ENCODE measurements at places on chromosomes 5 and 9.

DNA sequence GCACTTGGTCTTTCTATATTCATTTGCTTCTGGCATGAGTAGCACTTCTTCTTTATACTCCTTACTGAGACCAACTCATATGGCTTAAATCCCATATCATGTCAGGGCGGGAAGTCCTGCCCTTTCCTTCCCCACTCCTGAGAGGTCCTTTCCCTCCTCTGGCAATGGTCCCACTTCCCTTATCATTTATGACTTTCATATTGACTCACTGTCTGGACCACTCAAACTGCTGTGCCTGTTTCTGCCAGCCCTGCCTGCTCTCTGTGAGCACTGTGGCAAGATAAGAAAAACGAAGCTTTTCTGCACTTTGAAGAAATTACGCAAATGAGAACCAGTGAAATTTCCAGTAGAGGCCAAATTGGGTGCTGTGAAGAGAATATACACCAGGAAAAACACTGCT is 58.1 kb downstream of the ZNF474 start:
- DNase-seq = no peak

DNA sequence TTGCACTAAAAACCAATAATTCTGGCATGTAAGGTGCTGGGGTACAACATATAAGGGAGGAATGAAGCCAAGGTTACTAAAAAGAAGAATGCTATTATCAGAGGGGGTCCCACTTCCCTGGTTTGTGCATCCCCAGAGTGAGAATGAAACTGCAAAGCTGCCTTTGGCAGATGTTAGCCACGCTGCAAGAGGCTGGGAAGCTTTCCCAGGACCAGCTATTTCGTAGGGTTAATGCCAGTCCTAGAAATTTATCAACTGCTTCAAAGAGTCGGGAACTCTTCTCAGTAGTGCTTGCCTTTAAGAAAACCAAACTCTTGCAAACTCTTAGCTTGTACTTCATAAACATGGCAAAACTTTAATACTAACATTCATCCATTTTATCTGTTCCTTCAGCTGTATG is 87.5 kb upstream of the NR5A1 start:
- no peak for DNase-seq

- no peak for DNase-seq
Measured at GRCh38 chr9:94624629-94625028, 14.7 kb downstream of the FBP1 start.

- no peak for DNase-seq
Measured at GRCh38 chr5:4079831-4080230, 484.2 kb downstream of the IRX1 start.

- DNase-seq = no peak
Measured at GRCh38 chr5:112576298-112576925, 157.3 kb upstream of the EPB41L4A start.

DNA sequence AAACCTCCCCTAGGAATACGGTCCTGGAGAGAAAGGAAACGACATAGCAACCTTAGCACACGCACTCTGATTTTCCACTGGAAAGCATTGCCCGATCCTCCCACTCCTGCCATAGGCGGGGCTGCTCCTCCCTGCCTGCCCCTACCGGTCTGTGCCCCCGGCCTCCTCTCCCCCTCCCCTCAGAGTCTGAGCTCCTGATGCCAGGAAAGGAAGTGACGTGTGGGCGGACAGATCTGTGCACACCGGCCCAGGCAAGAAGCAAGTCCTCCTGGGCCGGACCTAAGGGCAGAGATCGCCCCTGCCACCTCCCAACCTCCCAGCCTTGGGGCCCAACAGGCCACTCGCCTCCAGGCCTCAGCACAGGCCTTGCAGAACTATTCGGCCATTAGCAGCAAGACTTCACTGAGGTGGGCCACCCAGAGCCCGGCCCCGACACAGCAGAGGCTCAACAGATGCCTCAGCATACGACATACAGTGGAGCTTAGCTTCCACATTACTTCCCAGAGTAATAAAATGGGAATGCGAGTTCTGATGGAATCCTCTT is 7.2 kb downstream of the NINJ1 start:
- peak; percentile 87 for DNase-seq

DNA sequence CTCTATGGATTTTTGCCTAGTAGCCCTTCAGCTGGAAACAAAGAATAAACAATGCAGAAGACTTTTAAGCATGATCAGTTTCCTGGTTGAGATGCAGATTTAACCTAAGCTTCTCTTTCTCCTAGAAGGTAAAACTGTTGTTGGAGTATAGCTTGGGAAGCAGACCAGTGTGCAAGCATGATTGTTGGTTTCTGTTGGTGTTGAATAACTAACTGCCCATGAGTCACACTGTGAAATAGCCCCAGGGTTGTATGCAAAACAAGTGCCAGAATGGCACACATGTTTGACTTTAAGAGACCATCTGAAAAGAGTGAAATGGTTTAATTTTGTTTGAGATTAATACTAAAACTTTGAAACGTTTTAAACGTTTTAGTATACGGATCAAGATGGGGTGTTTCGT is 227.1 kb downstream of the ARHGEF28 start:
- DNase-seq = no peak

All from aorta (tissue), 5 donors.